Left lung (tissue), 14 donors: ENCODE measurements at places on chromosomes 13 and 19. TPM values are rescaled to one million over a fixed set of nuclear protein-coding genes. Genes with fewer than 3 reads are reported as not detected.

GRCh38 chr13:28434926-28435325 lies 60.0 kb downstream of the FLT1 start:
- no peaks in the 10 kb centered on the region for H3K4me1 ChIP-seq
- H3K4me3 ChIP-seq = no peak overlapping the region
- no peak overlapping the region for H3K27ac ChIP-seq

Gene C1QTNF9B
- 0.34 TPM for total RNA-seq

DNA sequence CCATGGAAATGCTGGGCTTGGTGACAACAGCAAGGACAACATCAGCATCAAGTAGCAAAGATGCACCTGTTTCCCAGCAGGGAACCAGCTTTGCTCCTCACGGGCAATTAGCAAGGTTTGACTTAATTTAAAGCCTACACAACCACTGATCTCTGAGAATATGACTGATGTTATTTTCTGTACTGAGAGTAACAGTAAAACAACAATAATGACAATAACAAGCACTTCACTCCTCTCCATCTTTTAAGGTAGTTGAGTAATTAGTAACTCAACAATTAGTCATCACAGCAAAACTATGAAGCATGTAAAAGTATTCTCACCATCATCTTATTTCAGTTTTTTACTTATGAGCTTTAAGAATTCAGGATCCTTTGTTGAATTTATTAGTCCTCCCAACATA lies 37.3 kb downstream of the ENOX1 start:
- no peak overlapping the region for H3K27ac ChIP-seq
- no peaks in the 10 kb centered on the region for H3K4me1 ChIP-seq
- no peak overlapping the region for H3K4me3 ChIP-seq
- H3K36me3 ChIP-seq = no peaks in the 10 kb centered on the region
- DNase-seq = no peak
- H3K27me3 ChIP-seq = no peaks in the 10 kb centered on the region

DNA sequence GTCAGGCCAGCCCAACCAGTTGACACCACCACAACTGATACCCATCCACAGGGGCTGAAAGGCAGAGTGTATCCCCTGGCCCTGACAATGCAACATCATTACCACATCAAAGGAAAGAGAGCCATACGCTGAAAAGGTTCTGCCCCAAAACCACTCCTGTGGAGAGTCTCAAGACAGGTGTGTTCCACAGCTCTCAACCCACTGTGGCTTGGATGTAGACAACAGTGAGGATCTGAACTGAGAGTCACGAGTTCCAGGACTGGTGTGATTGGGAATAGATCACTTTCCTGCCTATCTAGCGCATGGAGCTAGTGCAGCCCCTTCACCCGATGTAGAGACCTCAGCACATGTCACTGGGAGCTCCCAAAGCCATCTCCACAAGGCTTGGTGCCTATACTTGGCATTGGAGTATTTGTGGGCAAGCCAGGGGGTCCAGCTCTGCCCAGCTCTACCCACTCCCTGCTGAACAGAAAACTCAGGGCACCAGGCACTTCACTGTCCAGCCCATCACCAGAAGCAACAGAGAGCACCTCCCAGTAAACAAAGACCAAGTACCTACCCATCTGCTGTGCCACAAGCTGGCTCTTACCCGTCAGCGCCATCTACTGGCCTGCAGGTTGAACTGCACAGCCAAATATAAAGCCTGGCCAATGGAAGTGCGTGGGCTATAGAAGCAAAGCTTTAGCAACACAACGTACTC lies 579.5 kb downstream of the UQCRFS1 start:
- no peak overlapping the region for H3K27ac ChIP-seq
- H3K4me1 ChIP-seq = no peaks in the 10 kb centered on the region
- DNase-seq = peak; percentile 20
- H3K36me3 ChIP-seq = no peaks in the 10 kb centered on the region
- no peak overlapping the region for H3K4me3 ChIP-seq

- no peak for DNase-seq
- no peak overlapping the region for H3K27ac ChIP-seq
- H3K4me1 ChIP-seq = no peaks in the 10 kb centered on the region
- peaks cover 13% of the 10 kb centered on the region for H3K27me3 ChIP-seq
- no peak overlapping the region for H3K4me3 ChIP-seq
- no peaks in the 10 kb centered on the region for H3K36me3 ChIP-seq
These were observed 5.9 kb downstream of the CACNG7 start for GRCh38 chr19:53915000-53915399.

- no peaks in the 10 kb centered on the region for H3K4me1 ChIP-seq
- no peaks in the 10 kb centered on the region for H3K36me3 ChIP-seq
These were observed 343.5 kb downstream of the TEX29 start for GRCh38 chr13:111663953-111664421.

DNA sequence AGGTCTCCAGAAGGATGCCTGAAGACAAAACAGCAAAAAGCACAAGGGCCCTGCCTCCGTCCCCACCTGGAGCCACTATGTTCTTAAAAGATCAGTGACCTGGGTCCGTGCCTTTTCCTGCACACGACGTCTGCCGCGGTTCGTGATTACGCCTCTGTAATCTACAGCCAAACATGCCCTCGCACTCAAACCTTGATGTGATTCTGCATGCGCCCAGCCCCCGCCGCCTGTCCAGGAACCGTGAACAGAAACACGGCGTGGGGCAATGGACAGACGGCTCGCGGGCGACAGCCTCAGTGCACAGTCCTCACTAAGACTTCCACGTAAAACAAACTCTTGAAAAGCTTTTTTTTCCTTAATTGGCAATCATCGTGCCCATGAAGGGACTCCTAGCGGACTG lies 15.5 kb downstream of the C13orf46 start:
- no peak overlapping the region for H3K27ac ChIP-seq
- no peaks in the 10 kb centered on the region for H3K4me1 ChIP-seq
- no peak overlapping the region for H3K4me3 ChIP-seq
- DNase-seq = no peak
- no peaks in the 10 kb centered on the region for H3K36me3 ChIP-seq
- no peaks in the 10 kb centered on the region for H3K27me3 ChIP-seq

GRCh38 chr19:51479531-51480331 lies 1.4 kb downstream of the CEACAM18 start:
- H3K4me3 ChIP-seq = no peak overlapping the region
- H3K4me1 ChIP-seq = no peaks in the 10 kb centered on the region
- H3K27ac ChIP-seq = no peak overlapping the region
- no peaks in the 10 kb centered on the region for H3K27me3 ChIP-seq
- no peak for DNase-seq

Gene C19orf38
- 11.8 TPM for total RNA-seq

DNA sequence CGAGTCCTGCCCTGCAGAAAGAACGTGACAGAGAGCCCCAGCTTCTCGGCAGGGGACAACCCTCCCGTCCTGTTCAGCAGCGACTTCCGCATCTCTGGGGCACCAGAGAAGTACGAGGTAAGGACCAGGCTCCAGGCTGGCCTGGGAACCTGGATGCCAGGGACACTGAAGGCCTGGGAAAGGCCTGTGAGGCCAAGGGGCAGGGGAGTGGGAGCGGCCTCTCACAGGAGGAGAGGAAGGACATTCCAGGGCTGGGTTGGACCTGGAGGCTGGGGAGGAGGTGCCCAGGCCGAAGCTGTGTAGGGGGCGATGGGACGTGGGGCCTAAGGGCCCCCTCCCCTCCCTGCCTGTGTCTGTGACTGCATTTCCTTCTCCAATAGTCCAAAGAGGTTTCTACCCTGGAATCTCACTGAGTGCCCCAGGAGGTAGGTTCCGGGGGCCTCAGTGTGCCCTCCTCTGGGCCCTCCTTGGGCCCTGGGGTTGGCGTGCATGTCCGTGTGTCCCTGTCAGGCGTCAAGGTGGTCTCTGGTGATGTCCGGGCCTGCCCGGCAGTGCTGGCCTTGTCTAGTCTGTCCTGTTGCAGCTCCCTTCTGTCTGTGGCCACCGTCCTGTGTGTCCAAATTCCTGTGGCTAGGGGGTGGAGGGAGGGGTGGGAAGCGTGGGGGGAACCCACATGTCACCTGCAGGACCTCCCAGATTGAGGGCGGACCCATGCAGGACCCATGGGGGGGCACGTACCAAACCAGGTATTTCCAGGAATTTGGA lies 16.9 kb upstream of the CD22 start:
- no peaks in the 10 kb centered on the region for H3K27me3 ChIP-seq
- no peak overlapping the region for H3K4me3 ChIP-seq
- H3K4me1 ChIP-seq = peaks cover 10% of the 10 kb centered on the region
- H3K27ac ChIP-seq = no peak overlapping the region
- no peaks in the 10 kb centered on the region for H3K36me3 ChIP-seq

GRCh38 chr13:78689011-78689410 lies 30.1 kb upstream of the OBI1 start:
- H3K4me3 ChIP-seq = no peak overlapping the region
- peak; percentile 2 for DNase-seq
- no peaks in the 10 kb centered on the region for H3K36me3 ChIP-seq
- H3K27me3 ChIP-seq = no peaks in the 10 kb centered on the region

Gene SERTAD3
- 35.0 TPM for total RNA-seq

DNA sequence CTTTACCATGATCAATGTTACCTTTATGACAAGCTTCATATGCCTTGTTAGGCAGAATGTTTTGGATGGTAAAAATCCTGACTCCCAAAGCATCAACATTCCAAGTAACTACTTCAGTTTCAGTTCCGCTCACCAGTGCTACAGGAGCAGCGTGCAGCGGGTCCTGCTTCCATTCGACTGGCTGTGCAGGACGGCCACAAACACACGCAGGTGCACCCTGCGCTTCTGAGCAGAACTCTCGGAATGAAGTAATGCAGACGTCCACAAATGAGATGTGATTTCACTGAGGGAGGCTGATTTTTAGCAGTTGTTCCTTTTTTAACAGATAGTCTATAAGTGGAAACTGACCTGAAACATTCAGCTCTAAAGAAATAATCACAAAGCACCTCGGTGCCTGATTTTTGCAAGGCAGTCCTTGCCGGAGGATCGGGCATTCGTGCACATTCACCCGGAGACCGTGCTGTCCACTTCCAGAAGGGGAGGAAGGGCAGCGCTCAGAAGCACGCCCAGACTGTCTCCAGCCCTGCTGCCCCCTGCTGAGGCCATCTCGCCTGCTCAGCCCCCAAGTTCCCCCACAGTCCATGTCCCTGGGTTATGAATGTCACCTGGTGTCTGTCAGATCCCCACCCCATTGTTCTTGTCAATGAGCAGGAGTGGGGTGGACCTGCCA lies 85.8 kb downstream of the RAB20 start:
- no peak overlapping the region for H3K27ac ChIP-seq
- peaks cover 68% of the 10 kb centered on the region for H3K36me3 ChIP-seq
- H3K4me1 ChIP-seq = no peaks in the 10 kb centered on the region
- no peak for DNase-seq
- H3K27me3 ChIP-seq = no peaks in the 10 kb centered on the region

Gene NLRP11
- not detected for total RNA-seq

GRCh38 chr13:67078062-67078461 lies 152.1 kb downstream of the PCDH9 start:
- no peaks in the 10 kb centered on the region for H3K36me3 ChIP-seq
- no peaks in the 10 kb centered on the region for H3K4me1 ChIP-seq
- H3K27ac ChIP-seq = no peak overlapping the region
- no peak overlapping the region for H3K4me3 ChIP-seq
- DNase-seq = no peak

GRCh38 chr13:37070956-37071355 lies 11.5 kb upstream of the SUPT20H start:
- no peaks in the 10 kb centered on the region for H3K4me1 ChIP-seq
- DNase-seq = no peak
- no peaks in the 10 kb centered on the region for H3K36me3 ChIP-seq
- H3K27me3 ChIP-seq = no peaks in the 10 kb centered on the region
- H3K27ac ChIP-seq = no peak overlapping the region

DNA sequence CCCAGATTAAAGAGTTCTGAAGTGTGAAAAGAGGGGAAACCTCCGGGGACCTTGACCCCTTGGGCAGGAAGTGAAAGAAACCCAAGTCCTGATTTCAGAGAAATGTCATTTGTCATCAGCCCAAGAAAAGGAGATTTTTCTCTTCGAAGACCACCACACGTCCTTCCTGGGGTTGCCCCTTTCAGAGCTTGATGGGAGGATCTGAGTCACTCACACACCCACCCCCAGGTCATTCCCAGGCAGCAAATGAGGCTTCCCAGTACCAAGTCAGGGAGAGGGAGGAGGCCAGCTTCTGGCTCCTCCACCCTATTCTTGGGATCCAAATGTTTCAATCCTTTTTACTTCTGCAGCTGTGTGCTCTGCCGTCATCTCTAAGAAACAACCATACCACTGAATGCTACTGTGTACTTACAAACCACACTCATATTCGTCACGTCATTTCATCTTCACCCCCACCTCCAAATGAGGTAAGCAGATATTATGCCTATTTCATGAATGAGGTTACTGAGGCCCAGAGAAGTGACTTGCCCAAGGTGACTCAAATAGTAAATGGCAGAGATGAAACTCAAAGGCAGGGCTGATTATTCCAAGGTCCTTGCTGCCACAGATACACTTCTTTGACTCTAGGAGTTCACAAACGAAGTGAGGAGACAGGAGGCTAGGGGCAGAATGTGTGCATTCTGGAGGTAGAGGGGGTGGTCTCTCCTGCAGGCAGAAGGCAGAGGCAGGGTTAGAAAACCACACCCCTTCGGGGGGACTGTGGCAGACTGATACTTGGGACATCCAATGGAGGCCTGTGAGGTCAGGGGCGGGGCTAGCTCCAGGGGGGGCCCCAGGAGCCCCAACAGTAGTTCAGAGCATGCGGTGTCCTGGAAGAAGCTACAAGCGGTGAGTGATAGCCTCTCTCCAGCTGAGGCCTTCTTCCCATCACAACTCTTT lies 5.0 kb upstream of the KMT2B start:
- H3K27me3 ChIP-seq = no peaks in the 10 kb centered on the region
- no peak overlapping the region for H3K4me3 ChIP-seq
- no peak for DNase-seq

- no peak overlapping the region for H3K27ac ChIP-seq
- no peak for DNase-seq
- H3K27me3 ChIP-seq = no peaks in the 10 kb centered on the region
These were observed 1043.6 kb downstream of the UQCRFS1 start for GRCh38 chr19:28169168-28169887.

- no peaks in the 10 kb centered on the region for H3K4me1 ChIP-seq
- H3K27ac ChIP-seq = no peak overlapping the region
- no peaks in the 10 kb centered on the region for H3K36me3 ChIP-seq
These were observed 43.0 kb downstream of the DIAPH3 start for GRCh38 chr13:60120617-60121336.

DNA sequence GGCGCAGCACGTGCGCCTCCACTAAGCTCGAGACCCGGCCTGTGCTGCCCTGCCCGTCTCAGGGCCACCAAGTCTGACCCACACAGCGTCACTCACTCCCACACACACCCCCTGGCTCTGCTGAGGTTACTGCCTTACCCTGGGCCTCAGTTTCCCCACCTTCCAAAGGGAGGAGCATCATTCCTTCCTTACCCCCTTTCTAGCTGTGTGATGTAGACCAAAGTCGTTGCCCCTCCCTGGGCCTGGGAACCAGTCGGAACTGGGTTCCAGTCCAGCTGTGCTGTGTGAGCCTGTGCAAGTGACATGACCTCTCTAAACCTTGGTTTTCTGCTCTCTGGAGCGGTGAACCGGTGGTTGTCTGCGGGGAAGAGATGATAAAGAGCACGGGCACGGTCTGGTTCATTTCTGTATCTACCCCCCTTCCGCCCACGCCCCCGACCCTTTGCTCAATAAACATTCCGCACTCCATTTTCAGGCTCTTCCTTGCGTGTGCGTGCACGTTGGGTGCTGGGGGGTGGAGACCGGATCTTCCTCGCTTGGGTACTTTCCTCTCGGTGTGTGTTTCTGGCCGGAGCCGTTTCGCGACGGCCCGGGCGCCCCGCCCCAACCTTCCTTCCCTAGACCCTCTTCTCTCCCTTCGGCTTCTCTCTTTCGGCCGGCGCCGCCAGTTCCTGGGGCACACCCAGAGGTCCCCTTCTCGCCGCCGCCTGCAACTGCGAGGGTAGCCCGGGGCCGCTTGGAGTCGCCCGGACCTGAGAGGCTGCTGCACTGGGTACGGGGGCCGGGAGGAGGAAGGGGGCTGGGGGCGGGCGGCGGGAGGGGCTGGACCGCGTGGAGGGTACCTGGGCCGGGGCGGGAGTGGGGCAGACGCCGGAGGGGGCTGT lies at the start of gene ZNF581:
TSS of gene ZNF581 (plus strand) at position 647 of the 884 bp plus-strand sequence. CDS start 923 bp downstream, outside the sequence.
- peak within 1 kb of the TSS; percentile 81 for H3K4me3 ChIP-seq
- DNase-seq = peak; percentile 59
- H3K4me1 ChIP-seq = peaks cover 79% of the 10 kb centered on the region
- H3K27me3 ChIP-seq = peaks cover 13% of the 10 kb centered on the region
- no peaks in the 10 kb centered on the region for H3K36me3 ChIP-seq
